RPMI7951 (cell line): ENCODE measurements at places on chromosomes 3 and 15. TPM values are rescaled to one million over a fixed set of nuclear protein-coding genes. Genes with fewer than 3 reads are reported as not detected.

The SLC28A1 gene
- not detected in 2 replicates for total RNA-seq

The BFSP2 gene
- total RNA-seq: not detected in 2 replicates

The KLHL25 gene
- 4.1 and 5.6 TPM in 2 replicates for total RNA-seq

The TICRR gene
- total RNA-seq: 9.0 and 11.7 TPM in 2 replicates

The SPATA12 gene
- total RNA-seq: 0.39 TPM in 1 of 2 replicates, not detected in the other
